NCI-H2081 treated with DMSO at 0.1 percent for 48 hours (cell line): ENCODE measurements at places on chromosomes 4 and X.

GRCh38 chr4:123468479-123469031 is 72.0 kb downstream of the SPRY1 start:
- DNase-seq: no peak

- no peak for DNase-seq
Measured at GRCh38 chrX:149097786-149098185, 407.3 kb downstream of the IDS start.

GRCh38 chr4:54547299-54548097 is 110.3 kb upstream of the KIT start:
- DNase-seq: no peak

GRCh38 chrX:50147972-50148371 is 52.8 kb downstream of the AKAP4 start:
- DNase-seq: no peak

- DNase-seq: no peak
Measured at GRCh38 chr4:182144626-182145333, 98.4 kb upstream of the TENM3 start.

DNA sequence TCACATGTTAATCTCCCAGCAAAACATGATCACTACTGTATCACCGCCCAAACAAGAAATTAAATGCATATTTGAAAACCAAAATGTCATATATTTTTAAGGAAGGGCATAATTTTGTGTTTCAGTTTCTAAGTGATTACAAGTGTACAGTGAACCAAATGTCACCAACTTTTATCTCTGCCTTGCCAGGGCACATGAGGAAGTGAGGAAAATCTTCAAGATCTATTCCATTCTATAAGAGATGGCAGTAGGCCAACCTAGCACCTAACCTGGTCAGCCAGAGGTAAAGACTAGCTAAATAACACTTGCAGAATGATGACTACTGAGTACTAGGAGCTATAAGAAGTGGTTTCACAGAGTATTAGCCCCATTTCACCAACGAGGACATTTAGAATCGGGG is 107.2 kb downstream of the ATP11C start:
- no peak for DNase-seq

- DNase-seq: no peak
Measured at GRCh38 chr4:83609365-83609764, 73.5 kb downstream of the GPAT3 start.

GRCh38 chrX:93169771-93170170 is 503.6 kb downstream of the NAP1L3 start:
- DNase-seq: no peak

- DNase-seq: no peak
Measured at GRCh38 chr4:7944599-7945220, 5.0 kb upstream of the AFAP1 start.

- no peak for DNase-seq
Measured at GRCh38 chrX:109632906-109633504, 8.0 kb upstream of the KCNE5 start.

- no peak for DNase-seq
Measured at GRCh38 chr4:71774136-71774535, 9.7 kb downstream of the GC start.

DNA sequence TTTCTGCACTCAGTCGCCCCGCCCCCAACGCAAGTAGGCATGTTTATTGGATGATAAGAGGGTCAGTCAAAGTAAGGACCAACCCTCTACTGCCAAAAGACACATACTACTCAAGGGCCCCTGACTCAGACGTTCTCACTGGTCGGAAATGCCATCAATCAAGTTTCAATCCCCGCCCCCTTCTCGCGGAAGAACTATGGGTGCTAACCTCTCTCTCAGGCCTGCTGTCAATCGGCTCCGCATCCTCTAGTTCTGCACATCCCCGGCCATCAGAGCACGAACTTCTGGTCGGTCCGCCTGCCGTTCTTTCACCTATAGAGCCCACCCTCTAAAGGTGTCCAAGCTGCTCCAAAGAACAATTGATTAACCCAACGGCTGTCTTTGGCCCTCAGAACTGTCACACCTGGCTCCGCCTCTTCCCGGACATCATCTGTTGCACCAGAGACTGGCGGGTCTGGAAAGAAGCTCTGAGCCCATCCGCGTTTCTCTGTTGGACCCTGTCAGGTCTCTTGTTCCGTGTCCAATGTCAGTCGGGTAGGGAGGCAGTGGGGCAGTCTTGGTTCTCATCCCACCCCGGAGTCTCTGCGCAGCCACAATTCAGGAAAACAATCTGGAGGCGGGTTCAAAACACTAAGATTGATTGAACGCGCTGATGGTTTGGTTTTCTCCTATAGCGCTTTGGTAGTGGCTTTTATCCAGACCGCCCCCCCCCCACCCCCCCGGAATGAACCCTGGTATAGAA is 15.2 kb downstream of the NDUFB11 start:
- DNase-seq: peak; percentile 80

DNA sequence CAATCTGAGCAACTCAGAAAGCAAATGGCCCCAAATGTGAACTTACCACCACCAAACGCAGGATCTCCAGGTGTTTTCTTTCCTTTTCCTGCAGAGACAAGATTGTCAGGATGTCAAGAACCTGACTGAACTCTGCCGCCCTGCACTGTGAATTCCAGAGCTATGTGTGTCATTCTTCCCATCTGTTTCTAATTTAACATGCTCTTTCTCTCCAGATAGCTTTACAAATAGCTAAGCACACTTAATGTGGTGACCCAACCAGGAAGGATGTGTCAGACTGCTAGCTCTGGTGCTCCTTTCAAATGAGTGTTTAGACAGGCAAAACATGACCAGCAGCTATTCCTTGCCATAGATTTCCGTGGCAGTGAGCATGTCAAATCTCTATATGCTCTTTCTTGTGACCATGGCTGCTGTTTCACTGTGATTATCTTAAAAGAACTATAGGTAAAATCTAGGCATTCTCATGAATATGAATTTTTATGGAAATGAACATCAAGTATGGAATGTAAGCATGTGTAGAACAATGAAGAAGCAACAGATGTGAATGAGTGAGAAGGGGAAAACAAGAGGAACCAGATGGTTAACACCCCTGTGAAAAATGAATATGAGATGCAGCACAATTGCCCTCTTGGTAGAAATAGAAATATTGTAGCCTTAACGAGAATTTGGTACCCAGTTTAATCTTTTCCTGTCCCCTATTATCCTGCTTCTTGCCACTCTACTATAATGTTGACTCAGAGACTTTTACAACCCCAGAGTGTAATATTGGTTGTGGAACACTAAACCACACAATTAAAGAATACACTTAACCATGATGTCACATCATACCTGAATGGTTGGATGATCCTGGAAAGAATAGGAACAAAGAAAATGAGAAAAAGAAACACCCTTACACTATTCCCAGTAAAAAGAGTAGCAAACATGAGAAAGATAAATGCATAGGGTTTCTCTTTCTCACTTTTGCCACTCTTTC is 247.8 kb upstream of the DKK2 start:
- DNase-seq: no peak

DNA sequence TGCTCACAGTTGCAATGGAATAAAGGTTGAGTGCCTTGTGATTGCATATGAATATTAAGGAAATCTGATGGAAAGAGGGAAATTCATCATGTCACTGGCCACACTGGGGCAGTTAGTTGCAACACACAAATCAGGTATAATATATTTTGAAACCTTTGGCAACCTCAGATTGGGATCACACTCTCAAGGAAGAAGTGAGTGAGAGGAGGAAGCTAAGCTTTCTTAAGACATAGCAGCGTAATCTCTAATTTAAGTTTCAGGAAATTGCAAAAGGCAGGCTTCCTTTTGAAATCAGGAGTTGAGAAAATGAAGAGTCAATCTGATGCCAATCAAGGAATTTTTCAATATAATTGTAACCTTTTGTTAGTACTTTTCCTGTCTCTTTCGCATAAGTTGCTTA is 12.3 kb upstream of the CLTRN start:
- no peak for DNase-seq

- DNase-seq: no peak
Measured at GRCh38 chr4:183153190-183153916, 54.3 kb downstream of the WWC2 start.

GRCh38 chr4:36277533-36277932 is 3.9 kb upstream of the DTHD1 start:
- DNase-seq: no peak

DNA sequence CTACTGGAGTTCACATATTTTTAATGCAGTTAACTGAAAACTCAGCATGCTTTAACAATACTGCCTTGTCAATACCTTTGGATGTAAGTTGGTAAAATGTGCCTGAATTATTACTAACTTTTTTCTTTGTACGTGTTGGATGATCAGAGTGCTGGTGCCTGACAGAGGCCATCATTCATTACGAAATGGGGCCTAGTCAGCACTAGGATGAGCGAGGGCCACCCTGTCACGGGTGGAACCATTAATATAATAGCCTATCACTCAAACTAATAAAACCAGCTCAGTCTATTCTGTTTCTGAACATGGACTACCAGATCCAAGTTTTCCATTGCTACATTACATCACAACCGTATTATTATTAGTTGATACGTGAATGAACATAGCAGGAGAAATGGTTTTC is 501.7 kb upstream of the TENM3 start:
- no peak for DNase-seq

- no peak for DNase-seq
Measured at GRCh38 chr4:884896-885295, 47.2 kb downstream of the GAK start.

DNA sequence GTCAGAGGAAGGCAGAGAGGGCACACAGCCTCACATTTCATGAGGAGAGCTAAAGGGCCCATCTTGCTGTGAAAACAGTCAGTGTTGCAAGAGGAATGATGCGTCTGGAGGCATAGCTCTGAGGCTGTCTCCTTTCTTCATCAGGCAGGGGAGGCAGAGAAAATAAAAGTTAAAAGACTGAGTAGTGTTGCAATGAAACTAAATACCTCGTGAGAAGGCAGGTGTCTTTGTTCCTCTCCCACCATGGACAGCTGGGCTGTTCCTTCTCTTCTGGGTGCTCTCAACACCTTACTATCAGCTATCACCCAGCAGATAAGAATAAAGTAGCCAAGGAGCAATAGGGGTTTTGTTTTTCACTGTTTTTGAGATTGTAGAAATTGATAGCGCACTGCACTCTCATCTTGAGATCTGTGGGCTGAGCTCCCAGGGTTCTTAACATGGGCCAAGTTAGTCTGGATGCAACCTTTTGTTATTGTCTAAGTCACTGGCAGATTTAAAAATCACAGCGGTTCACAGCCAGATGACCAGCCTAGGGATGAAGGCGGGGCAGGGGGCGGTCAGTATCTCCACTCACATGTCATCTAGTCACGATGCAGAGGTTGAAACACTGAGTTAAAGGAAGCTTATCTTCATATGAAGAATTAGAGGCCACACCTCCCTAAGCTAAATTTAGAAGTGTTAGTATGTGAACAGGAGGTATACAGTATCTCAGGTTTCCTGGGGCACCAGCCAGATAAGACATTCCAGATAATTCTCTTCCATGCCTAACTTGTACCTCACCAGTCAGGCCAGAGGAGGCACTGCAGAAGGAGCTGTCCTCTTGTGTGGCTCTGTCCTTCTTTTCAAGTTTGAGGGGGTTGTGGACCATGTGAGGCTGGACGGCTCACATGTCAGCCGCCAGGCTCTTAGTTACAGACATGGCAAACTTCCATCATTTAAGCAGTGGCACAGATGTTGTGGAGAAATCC is 36.9 kb downstream of the PARM1 start:
- no peak for DNase-seq

GRCh38 chr4:20172070-20172760 is 79.5 kb upstream of the SLIT2 start:
- no peak for DNase-seq

GRCh38 chr4:150056569-150056968 is 21.7 kb upstream of the DCLK2 start:
- DNase-seq: no peak

DNA sequence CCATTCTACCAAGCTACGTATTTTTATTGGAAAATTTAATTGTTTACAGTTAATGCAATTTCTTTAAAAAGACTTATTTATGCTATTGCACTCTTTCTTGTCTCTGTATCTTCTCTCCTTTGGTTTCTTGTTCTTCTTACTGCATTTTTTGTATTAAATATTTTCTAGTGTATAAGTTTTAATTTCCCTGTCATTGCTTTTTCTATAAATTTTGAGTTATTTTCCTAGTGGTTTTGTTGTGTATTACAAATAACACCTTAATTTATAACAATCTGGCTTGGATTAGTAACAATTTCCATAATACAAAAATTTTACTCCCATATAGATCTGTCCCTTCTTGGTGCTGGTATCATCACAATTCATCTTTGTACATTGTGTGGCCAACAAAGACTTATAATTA is 303.5 kb upstream of the SPOCK3 start:
- DNase-seq: no peak

DNA sequence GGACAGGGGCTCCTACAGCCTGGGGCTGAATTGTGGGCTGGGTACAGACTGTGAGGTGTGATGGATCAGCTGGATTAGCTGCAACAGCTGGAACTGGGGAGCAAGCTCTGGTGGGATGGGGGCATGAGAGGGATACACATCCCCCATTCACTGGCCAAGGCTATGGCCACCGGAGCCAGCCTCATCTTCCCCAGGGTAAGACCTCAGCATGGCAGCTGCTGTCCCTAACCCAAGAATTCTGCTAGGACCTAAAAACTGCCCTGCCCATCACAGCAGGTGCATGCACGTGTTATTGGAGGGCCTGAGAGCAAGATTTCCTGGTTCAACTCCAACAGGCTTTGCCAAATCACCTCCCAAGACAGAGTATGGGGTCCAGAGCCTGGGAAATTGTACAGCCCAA is 258.6 kb upstream of the AGTR2 start:
- DNase-seq: no peak

DNA sequence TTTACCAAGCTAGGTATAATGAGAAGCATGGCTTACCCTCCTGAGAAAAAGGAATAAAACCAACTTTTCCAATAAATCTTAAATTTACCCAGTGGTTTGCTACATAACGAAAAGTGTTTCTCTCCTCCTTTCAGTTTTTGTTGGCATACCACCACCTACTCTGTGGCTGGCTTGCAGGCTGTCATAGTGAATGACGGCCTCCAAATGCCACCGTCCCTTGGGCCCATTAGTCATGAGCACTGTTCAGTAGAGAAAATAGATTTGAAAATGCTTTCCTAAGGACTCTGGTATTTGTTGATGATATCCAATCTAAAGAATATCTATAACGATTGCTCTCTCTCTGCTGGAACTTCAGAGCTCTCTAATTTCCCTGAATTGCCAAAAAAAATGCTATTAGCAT is 488.3 kb downstream of the MAGEE1 start:
- no peak for DNase-seq
